ENCODE measurements at places on chromosomes 1 and 21.

DNA sequence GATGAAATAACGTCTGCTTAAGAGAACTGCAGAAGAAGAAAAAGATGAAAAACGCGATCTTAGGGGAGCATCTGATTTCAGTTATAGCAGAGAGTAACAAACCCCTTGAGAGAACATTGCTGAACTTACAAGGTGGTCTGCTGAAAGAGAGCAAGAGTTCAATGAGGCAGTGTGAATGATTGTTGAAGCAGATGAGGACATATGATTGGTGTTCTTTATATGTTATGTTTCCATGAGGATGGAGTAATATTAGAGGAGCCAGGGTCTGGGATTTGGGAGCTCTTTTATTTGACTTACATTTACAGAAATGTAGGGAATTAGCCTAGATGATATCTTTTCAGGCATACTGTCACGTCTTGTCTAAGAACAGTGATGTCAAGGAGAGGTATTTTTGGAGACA is 1302.0 kb downstream of the KCNT2 start:
- no peak for DNase-seq

- DNase-seq = no peak
These were observed 30.2 kb upstream of the TRAF5 start for GRCh38 chr1:211296396-211296795.

DNA sequence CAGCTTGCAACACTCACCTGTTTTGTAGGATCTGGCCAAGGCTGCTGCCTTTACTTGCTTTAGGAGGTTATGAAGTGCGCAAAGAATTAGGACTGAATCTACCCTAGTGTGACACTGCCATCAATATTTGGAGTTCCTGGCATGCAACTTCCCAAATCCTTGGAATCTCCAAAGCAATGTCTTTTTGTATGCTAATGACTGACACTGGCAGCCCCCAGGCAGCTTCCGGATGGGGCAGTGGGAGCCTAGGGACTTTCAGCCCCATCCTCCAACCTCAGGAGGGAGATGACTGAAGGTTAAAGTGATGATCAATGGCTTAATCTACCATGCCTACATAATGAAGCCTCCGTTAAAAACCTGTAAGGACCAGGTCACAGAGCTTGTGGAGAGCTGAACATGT is 5.5 kb downstream of the RCC2 start:
- DNase-seq = no peak

- no peak for DNase-seq
These were observed 18.5 kb upstream of the S100A7 start for GRCh38 chr1:153478692-153479618.

DNA sequence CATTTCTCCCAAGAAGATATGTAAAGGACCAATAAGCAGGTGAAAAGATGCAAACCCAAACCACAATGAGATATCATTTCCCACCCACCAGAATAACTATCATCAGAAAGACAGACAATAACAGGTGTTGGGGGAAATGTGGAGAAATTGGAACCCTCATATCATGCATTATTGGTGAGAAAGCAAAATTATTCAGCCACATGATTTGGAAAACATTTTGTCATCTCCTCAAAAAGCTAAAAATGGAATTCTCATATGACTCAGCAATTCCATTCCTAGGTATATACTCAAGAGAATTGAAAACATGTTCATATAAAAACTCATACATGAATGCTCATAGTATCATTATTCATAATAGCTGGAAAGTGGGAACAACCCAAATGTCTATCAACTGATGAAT is 25.1 kb upstream of the RNF186 start:
- peak; percentile 6 for DNase-seq

GRCh38 chr1:188642704-188643103 is 1814.0 kb downstream of the PLA2G4A start:
- DNase-seq = no peak

DNA sequence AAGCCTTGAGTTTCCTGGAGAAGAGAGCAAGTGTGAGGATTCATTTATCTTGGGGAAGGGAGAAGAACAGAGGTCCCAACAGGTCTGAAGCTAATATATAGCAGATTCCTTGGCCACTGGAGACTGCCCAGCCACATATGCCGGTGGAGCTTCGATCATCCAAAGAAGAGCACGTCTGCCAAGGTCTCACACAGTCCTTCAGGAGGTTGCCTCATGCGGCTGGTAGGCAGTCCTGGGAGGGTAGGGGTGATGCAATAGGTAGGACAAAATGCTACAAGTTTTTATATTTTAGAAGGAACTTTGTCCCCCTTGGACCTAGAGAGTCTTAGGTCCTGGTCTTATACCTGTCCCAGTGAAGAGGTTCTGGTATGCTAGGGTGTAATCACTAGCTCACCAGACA is 582.5 kb downstream of the DPYD start:
- DNase-seq = no peak

DNA sequence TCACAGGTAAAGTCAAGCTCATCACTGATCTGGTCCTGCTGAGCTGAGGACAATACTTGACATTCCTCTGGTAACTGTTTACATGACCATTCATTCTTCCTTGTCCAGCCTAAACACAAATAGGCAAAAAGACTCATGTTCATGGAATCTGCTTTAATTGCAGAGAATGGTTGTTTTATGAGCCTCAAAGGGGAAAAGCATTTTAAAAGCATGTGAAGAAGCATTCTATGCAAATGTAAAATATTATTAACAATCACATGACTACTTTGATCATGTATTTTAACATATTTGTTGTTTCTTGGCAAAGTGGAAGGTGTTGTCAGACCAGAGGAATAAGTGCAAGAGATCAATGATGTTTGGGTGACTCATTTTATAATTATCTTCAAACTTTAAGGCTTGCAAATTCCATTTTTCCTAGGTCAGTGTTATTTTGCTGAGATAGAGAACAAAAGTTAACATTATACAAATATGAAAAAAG is 133.7 kb downstream of the RUNX1 start:
- peak; percentile 92 for DNase-seq

DNA sequence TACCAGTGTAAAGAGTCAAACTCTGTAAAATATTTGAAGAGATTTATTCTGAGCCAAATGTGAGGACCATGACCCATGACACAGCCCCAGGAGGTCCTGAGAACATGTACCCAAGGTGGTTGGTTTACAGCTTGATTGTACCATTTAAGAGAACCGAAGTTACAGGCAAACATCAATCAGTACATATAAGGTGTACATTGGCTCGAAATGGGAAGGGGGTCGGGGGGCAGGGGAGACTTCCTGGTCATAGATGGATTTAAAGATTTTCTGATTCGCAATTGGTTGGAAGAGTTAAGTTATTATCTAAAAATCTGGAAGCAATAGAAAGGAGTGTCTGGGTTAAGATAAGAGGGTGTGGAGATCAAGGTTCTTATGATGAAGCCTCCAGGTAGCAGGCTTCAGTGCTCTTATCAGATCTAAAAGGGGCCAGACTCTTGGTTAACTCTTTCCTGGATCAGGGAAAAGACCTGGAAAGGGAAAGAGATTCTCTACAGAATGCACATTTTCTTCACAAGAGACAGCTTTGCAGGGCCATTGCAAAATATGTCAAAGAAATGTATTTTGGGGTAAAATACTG is 47.5 kb upstream of the NTPCR start:
- DNase-seq = no peak

DNA sequence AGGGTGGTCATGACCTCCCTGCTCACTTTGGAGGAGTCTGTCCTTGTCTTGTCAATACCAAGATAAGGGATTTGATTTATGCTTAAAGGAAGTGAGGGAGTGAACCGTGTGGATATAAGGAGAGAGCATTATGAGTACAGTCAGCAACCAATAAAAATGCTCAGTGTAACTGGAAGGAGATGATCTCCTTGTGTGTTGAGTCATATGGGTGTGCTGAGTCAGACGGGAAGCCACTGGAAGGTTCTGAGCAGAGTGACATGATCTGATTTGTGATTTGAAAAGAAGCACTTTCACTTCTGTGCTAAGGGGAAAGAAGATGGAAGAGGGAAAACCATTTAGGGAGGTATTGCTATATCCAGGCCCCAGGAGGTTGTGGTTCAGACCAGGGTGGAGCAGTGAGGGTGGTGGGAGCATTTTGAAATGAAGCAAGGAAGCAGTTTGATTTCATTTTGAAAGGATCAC is 2.5 kb upstream of the BCL10 start:
- peak; percentile 94 for DNase-seq

- no peak for DNase-seq
These were observed 43.6 kb upstream of the A3GALT2 start for GRCh38 chr1:33364565-33364918.

- no peak for DNase-seq
These were observed 1288.3 kb upstream of the B3GALT2 start for GRCh38 chr1:194474701-194475100.

- no peak for DNase-seq
These were observed 974 bp upstream of the FNBP1L start for GRCh38 chr1:93446837-93447451.

DNA sequence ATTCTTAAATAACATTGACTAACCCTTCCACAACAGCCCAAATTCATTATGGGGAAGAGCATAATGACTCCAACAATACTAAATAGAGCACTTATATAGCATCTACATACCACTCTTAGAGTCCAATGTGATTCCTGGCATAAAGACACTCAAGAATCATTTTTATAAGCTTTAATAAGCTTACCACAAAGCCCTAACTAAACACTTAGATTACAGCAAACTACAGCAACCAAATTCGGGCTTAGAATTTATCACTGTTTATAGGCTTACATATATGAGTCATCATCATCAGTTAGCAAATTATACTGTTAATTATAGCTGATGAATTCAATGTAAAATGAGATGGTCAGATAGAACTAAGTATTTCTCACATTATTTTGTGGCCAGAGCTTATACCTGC is 7.3 kb downstream of the SCYL3 start:
- DNase-seq = peak; percentile 30

DNA sequence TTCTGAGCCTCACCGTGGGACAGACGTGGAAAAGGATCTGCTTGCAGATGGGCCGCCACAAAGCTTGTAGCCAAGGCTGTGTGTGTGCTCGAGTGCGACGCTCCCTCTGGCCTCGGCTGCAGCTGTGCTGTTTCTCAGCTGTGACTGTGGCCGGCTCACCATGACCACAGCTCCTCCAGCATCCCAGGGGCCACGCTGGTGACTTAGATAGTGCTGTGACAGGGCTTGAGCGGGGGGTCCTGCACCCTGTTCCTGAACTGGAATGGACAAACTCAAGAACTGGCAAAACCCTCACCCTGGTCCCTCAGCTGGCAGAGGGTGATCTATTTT is 17.4 kb upstream of the ACTRT2 start:
- DNase-seq = no peak

- peak; percentile 41 for DNase-seq
These were observed 19.4 kb upstream of the SRSF4 start for GRCh38 chr1:29200906-29201594.

DNA sequence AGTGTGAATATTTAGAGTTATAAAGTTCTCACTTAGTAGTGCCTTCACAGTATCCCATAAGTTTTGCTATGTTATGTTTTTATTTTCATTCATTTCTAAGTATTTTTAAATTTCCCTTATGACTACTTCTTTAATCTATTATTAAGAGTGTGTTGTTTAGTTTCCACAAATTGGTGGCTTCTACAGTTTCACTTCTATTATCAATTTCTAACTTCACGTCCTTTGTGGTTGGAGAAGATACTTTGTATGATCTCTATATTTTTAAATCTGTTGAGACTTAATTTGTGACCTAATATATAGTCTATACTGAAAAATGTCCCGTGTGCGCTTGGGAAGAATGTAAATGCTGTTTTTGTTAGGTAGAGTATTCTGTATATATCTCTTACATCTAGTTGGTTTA is 11.7 kb downstream of the CHIA start:
- DNase-seq = no peak

DNA sequence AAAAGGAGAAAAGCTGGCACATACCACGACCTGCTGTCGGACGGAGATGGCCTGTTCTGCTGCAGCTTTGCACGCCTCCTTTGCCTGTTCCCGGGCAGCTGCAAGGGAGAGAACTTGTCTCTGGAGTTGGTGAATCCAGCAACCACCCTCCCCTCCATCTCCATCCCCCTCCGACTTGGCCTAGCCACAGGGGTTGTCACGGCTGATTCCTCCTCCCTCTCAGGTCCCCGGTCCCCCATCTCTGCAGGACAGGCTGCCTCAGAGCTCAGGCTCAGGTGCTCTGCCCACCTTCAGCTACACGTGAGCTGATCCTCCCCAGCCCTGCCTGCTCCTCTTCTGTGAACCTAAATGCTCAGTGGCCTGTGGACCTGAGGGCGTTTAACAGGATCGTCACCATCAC is 11.1 kb upstream of the SRM start:
- no peak for DNase-seq

DNA sequence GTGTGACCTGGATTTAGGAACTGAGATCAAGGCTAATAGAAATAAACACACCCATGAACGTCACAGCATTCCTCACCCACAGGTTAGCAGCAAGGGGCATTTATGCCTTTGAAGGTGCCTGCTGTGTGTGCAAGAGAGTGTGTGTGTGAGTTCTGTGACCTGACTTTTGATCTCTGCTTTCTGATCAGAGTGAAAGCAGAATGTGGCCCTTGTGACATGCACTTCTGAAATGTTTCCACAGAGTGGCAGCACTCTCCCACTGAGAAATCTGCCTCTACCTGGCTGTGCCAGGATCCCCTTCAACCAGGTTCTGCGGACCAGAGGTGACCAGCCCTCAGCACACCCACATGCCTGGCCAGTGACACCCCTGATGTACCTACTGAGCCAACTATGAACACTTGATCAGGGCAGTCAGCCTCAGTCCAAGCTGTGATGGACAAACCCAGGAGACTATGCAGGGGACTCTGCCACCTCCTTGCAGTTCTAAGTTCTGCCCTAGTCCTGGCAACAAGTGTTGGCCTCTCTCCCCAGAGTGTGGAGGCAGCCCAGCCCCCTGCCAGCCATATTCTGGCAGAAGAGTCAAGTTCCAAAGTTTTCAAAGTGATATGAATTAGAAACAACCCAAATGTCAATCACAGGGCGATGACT is 41.0 kb downstream of the RXRG start:
- no peak for DNase-seq

- peak; percentile 22 for DNase-seq
These were observed 45.1 kb upstream of the MACF1 start for GRCh38 chr1:39159224-39160036.

- no peak for DNase-seq
These were observed 26.2 kb downstream of the PTAFR start for GRCh38 chr1:28150125-28150780.

- peak; percentile 90 for DNase-seq
These were observed 226.5 kb downstream of the HMCN1 start for GRCh38 chr1:185960422-185961321.

DNA sequence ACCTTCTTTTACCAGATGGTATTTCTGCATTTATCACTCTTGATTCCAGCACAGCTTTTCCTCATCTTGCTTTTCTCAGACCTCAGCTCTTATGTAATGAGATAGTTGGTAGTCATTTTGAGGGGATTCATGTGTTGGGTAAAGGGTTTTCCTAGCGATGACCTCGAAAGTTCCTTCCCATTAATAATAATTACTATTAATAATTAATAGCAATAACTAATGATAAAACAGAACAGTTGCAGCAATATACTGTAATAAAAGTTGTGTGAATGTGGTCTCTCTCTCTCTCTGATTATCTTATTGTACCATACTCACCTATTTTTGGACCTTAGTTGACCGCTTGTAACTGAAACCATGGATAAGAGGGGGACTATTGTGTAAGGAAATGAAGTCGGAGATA is 14.2 kb downstream of the CAMTA1 start:
- DNase-seq = no peak
